ENCODE measurements at places on chromosomes 3 and 15.

GRCh38 chr3:126528800-126529541 is 5.0 kb downstream of the CHST13 start:
- no peak for ATAC-seq

DNA sequence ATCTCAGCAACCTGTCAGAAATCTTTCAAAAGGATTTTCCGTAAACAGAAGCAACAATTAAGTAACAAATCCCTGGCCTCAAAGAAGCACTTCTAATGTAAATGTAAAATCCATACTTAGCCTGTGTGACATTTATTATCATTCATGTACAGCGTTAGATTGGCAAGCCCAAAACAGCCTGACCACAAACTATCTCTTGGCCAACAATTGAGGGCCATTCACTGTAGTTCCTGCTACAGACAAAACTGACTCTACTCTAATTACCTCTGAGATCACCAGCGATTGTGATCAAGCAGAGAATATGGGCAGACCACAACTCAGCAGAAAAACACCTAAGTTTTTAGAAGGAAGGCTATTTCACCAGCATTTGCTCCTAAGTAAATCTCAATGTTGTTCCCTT is 9.2 kb downstream of the SHQ1 start:
- no peak for ATAC-seq

DNA sequence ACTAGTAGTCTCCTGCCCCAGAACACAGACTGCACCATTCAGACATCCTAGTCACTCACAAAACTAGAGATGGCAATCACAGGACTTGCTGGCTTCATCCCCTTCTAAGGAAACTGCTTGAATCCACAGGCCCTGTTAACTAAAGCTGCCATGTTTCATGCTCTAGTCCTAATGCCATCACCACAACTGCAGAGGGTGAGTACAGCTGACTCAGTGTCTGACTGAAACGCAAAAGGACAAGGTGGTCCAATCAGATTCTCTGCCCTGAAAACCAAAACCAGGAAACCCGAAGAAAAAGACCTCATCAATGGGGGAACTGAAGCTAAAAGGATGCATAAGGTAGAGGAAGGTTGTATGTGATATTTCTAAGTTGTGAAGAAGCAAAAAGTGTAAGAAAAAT is 25.2 kb upstream of the TFDP2 start:
- ATAC-seq: no peak

GRCh38 chr3:77254967-77255831 is 215.3 kb downstream of the ROBO2 start:
- peak; percentile 90 for ATAC-seq

DNA sequence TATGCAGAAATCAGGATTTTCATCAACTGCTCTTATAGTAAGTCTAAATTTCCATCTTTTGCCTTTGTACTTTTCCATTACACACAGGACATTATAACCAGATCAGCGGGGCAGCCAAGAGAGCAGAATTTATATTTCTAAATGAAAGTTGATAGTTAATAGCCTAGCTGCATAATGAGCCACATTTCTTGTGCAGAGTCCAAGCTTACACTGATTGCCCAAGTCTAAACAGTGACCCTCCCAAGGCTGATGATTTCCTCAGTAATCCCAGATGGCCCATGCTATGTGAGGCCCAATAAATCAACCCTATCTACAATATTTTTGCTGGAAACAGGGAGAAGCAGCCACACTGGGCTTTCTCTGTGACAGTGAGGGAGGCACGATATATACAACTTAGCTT is 475.8 kb upstream of the KCNMB2 start:
- no peak for ATAC-seq

DNA sequence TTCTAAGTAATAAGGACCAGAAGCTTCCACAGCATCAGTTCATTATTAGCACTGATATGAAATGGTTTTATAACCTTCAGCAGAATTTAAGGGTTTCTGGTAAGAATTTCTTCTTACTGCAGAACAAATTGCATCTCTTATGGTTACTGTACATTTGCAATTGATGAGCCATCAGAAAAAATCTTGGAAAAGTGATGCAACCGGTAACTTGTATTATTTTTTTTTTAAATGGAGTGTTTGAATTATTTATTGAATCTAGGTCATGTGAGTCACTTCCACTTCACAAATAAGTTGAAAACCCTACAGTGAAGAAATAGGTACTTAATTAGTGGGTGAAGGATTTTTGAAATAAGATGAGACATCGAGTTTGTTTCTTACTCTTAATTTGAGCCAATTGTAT is 786.0 kb downstream of the TUSC7 start:
- no peak for ATAC-seq

GRCh38 chr3:59341459-59341858 is 291.6 kb upstream of the CFAP20DC start:
- no peak for ATAC-seq

DNA sequence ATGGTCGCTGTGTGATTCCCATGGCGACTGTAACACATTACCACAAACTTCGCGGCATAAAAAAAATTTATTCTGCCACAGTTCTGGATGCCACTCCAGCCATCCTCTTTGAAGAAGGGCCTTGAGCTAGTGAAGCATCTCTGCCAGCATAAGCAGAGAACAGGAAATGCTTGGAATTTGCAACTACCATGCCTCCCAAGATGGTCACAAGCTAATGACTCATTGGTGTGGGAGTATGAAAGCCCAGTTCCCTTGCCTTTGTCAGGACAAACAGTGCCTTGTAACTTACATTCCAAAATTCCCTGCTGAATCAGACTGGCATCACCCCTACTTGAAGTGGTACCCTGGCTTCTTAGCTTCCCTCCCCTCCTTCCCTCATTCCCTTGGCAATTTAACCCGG is 129.7 kb downstream of the PROS1 start:
- ATAC-seq: peak; percentile 95

DNA sequence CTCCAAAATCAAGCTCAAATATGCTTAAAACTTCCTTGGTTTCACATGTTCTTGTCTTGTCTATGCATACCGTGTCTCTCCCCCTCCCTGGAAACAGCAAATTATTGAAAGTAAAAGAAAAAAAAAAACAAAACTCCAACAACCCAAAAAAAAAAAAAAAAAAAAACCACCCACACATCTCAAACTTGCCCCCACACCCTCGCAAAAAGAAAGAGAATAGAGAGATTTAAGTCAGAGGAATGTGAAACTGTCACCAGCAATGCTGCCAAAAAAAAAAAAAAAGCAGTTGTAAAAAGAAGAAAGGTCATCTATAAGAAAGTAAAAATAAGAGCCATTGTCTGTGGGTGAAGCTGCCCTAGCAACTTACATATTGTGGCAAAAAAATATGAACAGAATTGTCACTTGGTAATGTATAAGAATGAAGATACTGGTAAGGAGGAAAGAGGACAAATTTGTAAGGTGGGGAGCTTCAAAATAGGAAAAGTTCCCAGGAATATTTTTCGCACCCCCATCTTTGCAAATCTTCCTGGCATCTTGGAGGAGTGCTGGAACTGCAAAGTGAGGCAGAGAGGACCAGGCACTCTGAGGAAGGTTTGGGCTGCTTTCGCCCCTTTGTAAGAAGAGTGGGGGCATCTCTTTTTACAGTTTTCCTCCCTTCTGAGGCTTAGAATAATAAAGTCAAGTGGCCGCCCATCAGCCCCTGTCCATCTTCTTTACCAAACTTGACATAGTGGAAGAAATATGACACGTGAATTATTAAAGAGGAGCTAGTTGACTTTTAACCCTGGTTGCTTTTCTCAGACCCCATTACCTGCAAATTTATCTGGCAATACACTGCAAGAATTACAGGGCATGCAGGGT is 81.8 kb downstream of the NR2F2 start:
- ATAC-seq: no peak

DNA sequence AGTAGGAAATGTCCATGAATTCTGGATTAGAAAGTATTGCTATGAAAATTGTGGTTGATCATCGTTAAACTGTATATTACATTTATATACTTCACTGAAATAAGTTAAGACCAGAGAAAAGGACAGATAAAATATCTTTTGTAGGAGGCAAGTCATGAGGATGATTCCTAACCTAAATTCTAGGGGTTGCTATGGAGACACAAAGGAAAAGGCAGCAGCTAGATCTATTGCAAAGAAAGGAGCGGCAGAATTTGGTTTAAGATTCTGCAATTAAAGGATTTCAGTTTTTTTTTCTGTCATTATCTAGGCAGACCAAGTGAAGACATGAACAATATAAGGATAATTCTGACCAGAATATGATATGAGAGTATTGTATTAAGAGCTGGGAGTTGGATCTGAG is 136.1 kb downstream of the CHL1 start:
- no peak for ATAC-seq

- ATAC-seq: no peak
These were observed 235.3 kb upstream of the ST8SIA2 start for GRCh38 chr15:92158426-92158825.

DNA sequence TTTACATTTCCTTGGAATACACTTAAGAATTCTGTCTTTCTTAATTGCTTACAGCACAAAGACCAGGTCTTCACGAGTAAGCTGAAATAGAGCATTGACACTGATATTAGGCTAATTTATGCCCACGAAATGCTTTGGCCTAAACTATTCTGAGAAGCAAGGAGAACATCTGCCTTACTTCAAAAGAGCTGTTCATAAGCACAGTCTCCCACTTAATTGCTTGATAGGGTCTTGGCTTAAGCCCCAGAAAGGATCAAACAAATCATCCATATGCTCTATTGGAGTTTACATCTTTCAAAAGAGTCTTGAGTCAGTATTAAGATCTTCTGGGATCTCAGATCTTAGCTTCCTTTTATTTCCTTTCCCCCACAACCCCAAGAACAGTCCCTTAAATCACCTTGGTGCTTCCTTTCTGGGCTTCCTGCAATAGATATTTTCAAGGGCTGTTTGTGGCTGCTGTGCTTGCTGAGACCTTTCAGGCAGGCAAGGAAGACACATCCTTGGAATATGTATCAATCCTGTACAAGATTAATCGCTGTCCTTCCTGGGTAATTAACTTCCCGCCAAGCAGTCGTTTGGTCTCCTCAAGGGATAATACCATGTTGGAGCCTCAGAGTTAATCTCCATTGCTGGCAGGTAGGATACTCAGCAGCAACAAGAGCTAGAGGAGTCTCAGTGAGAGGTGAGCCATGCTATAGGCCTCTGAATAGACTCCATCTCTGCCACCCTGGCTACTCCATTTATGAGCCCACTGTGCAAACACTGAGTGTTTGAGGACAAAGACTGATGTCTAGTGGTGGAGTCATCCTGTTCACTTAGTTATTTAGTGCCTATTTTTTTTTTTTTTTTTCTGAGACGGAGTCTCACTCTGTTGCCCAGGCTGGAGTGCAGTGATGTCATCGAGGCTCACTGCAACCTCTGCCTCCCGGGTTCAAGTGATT is 37.1 kb downstream of the TMEM158 start:
- peak; percentile 55 for ATAC-seq

DNA sequence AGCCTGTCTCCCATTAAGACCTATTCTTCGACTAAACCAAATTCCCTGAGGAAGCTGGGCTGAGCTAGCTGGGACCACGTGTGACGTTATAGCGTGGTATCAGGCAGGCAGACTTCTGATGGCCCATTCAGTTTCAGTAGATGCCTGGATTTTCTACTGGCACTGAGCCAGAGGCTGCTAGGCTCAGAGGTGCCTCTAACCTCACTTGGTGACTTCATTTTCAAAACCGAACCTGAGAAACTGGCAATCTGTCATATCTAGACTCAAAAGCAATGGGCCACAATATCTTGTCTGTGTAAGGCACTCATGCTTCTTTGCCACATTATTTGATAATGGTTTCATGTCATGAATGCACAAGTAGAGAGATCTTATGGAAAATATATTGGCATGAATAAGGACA is 352.1 kb upstream of the AZI2 start:
- ATAC-seq: no peak

GRCh38 chr3:141913150-141913811 is 36.8 kb downstream of the ATP1B3 start:
- peak; percentile 76 for ATAC-seq

GRCh38 chr3:23644099-23644498 is 161.7 kb upstream of the UBE2E1 start:
- no peak for ATAC-seq

GRCh38 chr3:104547031-104547430 is 819.7 kb upstream of the ALCAM start:
- ATAC-seq: no peak

- peak; percentile 89 for ATAC-seq
These were observed at the start of gene CEMIP for GRCh38 chr15:80778964-80779657. TSS of gene CEMIP (plus strand) at chr15:80779370. CDS start at chr15:80873880, 94,510 bp downstream.

- no peak for ATAC-seq
These were observed 1141.0 kb downstream of the IGSF11 start for GRCh38 chr3:117893638-117894037.

GRCh38 chr3:197490098-197491058 is 65.4 kb downstream of the BDH1 start:
- ATAC-seq: peak; percentile 15

DNA sequence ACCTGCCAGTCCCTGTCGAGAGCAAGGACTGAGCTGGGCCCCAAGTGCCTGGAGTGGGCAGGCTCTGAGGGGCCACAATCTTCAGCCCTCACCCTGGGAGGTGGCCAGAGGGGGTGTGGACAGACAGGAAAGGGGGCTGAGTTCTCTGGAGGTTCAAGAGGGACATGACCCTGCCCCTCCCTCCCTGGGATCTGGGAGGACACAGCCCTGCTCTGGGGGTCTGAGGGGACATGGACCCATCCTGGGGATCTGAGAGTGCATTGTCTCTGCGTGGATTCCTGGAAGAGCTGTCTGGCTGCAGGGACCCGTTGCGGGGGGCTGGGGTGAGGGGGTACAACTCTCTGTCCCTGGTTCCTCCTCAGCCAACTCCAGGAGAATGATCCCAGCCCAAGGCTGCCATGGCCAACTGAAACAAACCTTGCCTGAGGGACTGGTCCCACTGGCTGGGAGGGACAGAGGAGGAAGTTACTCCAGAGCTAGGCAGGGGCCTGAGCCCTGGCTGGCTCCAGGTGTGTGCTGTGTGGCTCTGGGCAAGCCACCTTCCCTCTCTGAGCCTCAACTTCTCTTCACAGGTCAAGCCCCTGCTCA is 29.0 kb downstream of the PTH1R start:
- no peak for ATAC-seq

DNA sequence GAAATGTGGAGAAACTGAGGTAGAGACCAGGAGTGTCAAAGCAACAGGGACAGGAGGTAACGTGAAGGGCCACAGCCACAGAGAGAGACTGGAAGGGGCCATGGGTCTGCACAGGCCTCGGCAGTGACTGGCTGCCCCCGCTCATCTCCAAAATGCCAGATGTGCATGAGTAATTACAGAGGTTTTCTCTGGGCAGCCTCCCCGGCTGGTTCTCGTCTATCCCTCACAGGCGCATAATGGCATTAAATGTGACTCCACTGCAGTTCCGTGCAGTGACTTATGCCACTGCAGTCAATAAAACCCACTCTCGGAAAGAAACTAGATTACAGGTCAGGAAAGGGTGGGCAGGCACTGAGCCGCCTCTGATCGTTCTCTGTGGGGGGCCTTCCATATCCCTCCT is 74.7 kb downstream of the WDR76 start:
- no peak for ATAC-seq
